ENCODE measurements at places on chromosomes 11 and 22. TPM values are rescaled to one million over a fixed set of nuclear protein-coding genes. Genes with fewer than 3 reads are reported as not detected.

GRCh38 chr22:31148953-31149627, 8.8 kb upstream of the PLA2G3 start:
- DNase-seq, result peak; percentile 72

DNA sequence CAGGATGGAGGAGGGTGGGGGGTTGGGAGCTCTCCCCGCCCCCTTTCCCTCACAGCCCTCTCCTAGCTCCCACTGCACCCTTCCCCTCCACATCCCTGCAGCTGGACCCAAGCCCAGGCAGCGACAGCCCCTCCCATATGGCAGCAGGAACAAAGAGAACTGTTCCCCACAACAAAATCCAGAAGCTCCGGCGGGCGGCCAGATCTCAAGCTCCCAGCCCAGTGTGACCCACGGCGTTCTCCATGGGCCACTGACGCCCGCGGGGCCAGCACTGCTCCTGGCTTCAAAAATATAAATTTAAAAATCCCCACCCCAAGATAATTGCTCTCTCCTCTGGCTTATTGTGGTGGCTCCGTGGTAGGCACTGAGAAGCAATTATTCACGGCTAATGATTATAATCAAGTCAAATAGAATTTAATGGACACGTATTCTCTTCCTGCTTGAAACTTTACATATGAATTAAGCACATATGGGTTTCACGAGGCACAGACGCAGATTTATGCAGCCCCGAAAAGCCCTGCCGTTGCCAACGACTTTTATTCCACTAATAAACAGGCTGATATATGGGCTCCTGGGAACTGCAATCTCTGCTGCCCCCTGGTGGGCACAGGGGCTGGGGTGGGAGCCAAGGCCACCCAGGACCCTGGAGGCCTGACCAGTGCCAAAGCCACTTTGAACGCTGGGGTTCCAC, 17.5 kb downstream of the MACROD1 start:
- peak; percentile 72 for DNase-seq

DNA sequence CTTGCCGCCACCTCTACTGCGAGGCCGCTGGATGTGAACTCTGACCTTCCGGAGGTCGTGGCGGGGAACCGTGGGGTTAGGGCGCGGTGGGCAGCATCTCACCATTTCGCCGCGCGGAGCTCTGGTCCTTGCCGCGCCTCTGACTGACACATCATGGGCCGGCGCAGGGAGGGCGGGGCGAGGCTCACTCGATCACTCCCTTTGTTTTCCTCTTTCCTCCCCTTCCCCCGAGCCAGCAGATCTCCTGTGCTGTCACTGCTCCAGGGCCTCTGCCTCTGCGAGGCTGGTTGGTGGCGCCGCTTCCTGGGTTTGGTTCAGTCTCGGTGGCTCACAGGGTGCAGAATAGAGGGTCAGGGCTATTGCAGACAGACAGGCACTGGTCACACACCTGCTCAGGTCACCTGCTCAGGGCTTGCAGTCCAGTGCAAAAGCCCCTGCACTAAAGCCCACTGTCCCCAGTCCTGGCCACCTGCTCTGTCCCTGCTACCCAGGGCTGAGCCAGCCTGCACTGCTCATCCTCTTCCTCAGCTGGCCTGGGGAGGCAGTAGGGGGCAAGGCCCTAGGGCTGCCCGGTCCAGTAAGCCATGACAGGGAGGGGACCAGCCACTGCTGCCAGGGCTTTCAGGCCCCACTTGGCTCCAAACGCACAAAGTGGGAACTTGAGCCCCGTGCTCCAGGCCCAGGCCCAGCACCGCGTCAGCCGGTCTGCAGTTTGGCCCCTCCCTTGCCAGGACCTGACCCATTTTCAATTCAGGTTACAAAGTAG, 36.2 kb downstream of the PISD start:
- DNase-seq, result no peak

DNA sequence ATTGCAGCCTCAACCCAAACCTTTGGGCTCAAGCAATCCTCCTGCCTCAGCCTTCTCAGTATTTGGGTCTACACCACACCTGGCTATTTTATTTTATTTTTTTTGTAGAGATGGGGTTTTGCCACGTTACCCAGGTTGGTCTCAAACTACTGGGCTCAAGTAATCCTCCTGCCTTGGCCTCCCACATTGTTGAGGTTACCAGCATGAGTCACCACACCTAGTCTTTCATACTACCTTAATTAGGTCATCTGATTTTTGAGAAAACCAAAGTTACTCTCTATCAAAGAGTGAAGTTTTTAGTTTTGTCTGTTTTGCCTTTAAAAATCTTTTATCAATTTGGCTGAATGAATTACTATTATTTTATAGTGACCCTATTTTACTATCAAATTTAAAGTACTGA, 335.6 kb upstream of the LRRC4C start:
- DNase-seq, result no peak

DNA sequence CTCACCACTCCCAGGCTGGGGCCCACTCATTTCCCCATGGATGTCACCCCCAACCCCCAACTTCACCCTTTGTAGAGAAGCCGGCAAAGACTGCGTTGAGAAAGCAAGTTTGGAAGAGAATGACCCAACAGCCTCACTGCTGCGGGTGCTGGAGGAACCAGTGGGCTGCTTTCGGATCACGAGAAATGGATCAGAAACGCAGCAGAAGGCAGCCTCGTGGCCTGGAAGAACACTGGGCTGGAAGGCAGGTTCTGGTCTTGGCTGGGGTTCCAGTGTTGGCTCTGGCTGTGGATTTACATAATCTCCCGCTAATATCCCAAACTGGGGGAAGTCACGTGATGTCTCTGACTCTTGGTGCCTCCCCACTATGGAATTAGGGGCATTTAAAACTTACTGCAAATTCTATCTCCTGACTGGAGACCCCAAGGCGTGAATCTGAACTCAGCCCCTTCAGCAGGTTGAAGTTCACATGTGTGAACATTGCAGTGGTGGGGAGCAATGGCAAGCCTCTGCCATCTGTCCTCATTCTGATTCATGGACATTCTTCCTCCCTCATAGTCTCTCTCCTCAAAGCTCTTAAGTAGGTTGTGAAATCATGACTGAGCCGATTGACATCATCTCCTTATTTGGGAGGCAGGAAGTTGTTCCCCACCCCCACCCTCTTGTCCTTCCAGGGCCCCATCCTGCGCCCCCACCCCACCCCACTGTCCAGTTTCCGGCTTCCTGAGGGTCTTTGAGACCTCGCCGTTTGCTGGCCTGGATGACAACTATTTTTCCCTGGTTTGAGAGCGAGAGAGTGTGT, 37.0 kb upstream of the TIMP3 start:
- no peak for DNase-seq

GRCh38 chr11:122851366-122851966, 13.2 kb downstream of the CRTAM start:
- no peak for DNase-seq

DNA sequence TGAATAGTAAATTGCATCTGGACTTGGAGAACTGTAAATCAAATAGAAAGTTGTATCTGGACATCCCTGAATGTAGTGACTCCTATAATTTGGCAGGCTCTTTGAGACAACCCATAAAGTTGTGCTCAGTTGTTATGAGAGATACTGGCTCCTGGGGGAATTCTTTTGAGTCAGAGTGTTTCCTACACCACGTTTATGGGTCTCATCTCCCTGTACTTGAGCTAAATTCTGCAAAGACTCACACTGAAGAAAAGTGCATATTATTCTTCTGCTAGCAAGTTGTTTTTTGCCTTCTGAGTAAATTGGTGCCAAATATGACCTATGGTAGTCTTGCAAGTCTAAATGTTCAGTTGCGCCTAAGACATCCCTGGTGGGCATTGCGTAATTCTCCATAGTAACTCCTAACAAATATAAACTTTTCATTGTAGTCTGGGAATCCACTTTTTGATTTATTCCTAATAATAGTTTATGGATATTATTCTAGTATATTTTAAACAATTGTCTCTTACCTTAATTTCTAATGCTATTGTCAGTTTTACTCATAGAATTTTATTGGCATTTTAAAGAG, 5.0 kb downstream of the ZNF215 start:
- no peak for DNase-seq

DNA sequence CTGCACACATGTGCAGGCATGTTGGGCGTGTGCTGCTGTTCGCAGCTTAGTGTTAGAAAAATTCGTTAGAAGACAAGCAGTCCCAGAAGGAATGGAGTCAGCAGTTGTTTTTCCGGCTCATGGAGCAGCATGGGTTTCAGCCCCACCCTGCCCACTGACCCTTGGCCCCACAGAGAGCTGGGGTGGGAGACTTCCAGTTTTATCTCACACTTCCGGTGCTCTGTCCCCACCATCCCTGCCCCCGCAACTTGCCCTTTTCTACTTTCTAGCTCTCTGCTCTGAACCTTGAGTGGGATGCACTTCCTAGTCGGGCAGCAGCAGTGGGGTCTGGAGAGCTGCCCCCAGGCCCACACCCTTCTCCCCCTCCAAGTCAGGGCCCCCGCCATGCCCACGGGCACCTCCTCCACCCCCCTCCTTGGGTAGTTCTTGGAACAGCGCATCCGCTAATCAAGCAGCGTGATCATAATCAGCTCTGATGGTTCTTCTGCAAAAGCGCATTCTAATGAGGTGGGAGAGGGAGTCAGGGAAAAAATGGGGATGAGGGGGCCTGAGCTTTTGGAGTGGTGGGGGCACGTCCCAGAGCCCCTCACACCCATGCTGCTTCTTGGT, 184.4 kb downstream of the CEP164 start:
- no peak for DNase-seq

- no peak for DNase-seq
Observed at GRCh38 chr11:19924716-19925115, 212.1 kb downstream of the NAV2 start.

The MS4A15 gene
- not detected for total RNA-seq

The ADORA2A gene
- 3.6 TPM for total RNA-seq

The ACRV1 gene
- not detected for total RNA-seq

The RFPL1 gene
- not detected for total RNA-seq
